ENCODE measurements at places on chromosomes 6 and 20.

DNA sequence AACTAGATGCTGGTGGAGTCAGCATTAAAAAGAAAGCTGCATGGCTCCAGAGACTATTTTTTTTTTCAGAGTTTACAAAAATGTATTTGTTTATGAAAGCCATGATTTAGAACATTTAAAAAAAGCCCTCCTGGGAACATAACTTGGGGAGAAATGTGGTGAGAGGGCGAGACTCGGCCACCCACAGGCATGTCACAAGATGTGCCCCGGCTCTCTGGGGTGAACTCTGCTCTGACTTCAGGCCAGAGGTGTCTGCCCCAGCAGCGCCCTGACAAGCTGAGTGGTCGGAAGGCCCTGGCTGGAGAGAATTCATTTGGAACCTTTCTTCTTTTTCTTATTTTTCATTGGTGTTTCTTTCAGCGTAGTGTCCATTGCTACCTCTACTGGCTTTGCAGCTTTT lies 21.7 kb upstream of the RFPL4B start:
- H3K4me1 ChIP-seq, result no peaks in the 10 kb centered on the region
- H3K4me3 ChIP-seq, result no peak overlapping the region
- no peaks in the 10 kb centered on the region for H3K36me3 ChIP-seq
- H3K27ac ChIP-seq, result no peak overlapping the region

- no peak overlapping the region for H3K27ac ChIP-seq
- H3K4me1 ChIP-seq, result no peaks in the 10 kb centered on the region
- no peaks in the 10 kb centered on the region for H3K27me3 ChIP-seq
- no peaks in the 10 kb centered on the region for H3K36me3 ChIP-seq
These were observed 917.9 kb downstream of the KIF16B start for GRCh38 chr20:15655295-15655874.

DNA sequence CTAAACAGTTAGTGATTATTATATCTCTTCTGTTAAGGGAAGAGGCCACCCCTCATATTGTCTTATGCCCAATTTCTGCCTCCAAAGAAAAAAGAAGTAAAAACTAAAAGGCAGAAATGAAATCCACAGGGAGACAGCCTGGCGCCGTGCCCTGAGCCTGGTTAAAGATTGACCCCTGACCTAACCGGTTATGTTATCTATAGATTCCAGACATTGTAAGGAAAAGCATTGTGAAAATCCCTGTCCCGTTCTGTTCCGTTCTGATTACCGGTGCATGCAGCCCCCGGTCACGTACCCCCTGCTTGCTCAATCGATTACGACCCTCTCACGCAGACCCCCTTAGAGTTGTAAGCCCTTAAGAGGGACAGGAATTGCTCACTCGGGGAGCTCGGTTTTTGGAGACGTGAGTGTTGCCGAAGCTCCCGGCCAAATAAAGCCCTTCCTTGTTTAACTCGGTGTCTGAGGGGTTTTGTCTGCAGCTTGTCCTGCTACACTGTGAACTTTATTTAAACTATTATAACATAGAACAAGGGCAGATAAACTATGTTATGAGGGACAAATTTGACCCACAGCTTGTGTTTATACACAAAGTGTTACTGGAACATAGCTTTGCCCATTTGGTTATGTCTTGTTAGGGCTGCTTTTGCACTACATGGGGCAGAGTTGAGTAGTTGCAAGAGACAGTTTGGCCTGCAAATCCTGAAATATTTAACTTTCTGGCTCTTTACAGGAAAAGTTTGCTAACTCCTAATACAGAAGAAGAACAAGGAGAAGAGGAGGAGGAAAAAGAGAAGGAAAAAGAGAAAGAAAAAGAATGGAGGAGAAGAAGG lies 49.6 kb downstream of the CD24 start:
- H3K4me3 ChIP-seq, result peak overlapping the region; percentile 39
- no peak overlapping the region for H3K27ac ChIP-seq
- H3K36me3 ChIP-seq, result no peaks in the 10 kb centered on the region
- no peaks in the 10 kb centered on the region for H3K27me3 ChIP-seq
- H3K4me1 ChIP-seq, result no peaks in the 10 kb centered on the region

GRCh38 chr6:7542874-7543624 lies 1.6 kb downstream of the DSP start:
- H3K4me1 ChIP-seq, result peaks cover 16% of the 10 kb centered on the region
- H3K27me3 ChIP-seq, result no peaks in the 10 kb centered on the region
- peak overlapping the region; percentile 88 for H3K27ac ChIP-seq

DNA sequence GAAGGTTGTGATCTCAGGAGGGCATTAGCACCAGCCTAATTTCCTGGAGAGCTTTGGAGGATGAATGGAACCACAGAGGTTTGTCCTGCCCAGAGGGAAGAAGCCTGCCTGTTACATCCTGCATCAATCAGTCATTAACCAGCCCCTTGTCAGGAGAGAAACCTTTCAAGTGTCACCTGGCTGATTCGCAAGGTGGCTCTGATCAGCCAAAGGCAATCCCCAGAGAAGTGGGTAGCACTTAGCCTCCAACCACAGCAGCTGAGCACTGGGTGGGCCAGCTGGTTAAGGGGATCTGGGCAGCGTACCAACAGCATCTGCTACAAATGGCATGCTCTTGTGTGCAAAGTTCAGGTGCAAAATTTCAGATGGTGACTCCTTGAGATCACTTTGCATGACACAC lies 26.9 kb downstream of the ANKEF1 start:
- H3K27me3 ChIP-seq, result no peaks in the 10 kb centered on the region
- H3K4me3 ChIP-seq, result no peak overlapping the region
- H3K36me3 ChIP-seq, result no peaks in the 10 kb centered on the region
- DNase-seq, result no peak

GRCh38 chr6:65229825-65230224 lies 477.2 kb downstream of the EYS start:
- no peak overlapping the region for H3K27ac ChIP-seq
- no peak for DNase-seq
- H3K4me1 ChIP-seq, result no peaks in the 10 kb centered on the region
- no peak overlapping the region for H3K4me3 ChIP-seq
- no peaks in the 10 kb centered on the region for H3K27me3 ChIP-seq

GRCh38 chr6:26122402-26122792 lies 35.2 kb downstream of the HFE start:
- no peak for DNase-seq
- H3K36me3 ChIP-seq, result no peaks in the 10 kb centered on the region
- H3K27ac ChIP-seq, result peak overlapping the region; percentile 96
- H3K4me3 ChIP-seq, result peak overlapping the region; percentile 74
- H3K27me3 ChIP-seq, result no peaks in the 10 kb centered on the region
- peaks cover 5% of the 10 kb centered on the region for H3K4me1 ChIP-seq

- H3K27ac ChIP-seq, result no peak overlapping the region
- H3K36me3 ChIP-seq, result no peaks in the 10 kb centered on the region
- no peak overlapping the region for H3K4me3 ChIP-seq
- DNase-seq, result no peak
- no peaks in the 10 kb centered on the region for H3K4me1 ChIP-seq
These were observed 116.6 kb downstream of the DLL1 start for GRCh38 chr6:170174124-170174770.

GRCh38 chr20:37693635-37694626 lies at the start of gene CTNNBL1:
Gene CTNNBL1 (plus strand): TSS chr20:37694030. CDS start chr20:37694123, 93 bp downstream.
- no peaks in the 10 kb centered on the region for H3K4me1 ChIP-seq
- no peaks in the 10 kb centered on the region for H3K27me3 ChIP-seq
- no peaks in the 10 kb centered on the region for H3K36me3 ChIP-seq
- peak within 1 kb of the TSS; percentile 5 for H3K27ac ChIP-seq
- peak; percentile 99 for DNase-seq

GRCh38 chr20:64146301-64146935 lies 17.8 kb upstream of the MYT1 start:
- H3K4me3 ChIP-seq, result no peak overlapping the region
- no peaks in the 10 kb centered on the region for H3K27me3 ChIP-seq

GRCh38 chr6:105794870-105795269 lies 291.3 kb upstream of the PRDM1 start:
- H3K27me3 ChIP-seq, result no peaks in the 10 kb centered on the region
- no peaks in the 10 kb centered on the region for H3K36me3 ChIP-seq
- DNase-seq, result no peak
- no peak overlapping the region for H3K4me3 ChIP-seq
- H3K4me1 ChIP-seq, result no peaks in the 10 kb centered on the region
- no peak overlapping the region for H3K27ac ChIP-seq

- H3K4me3 ChIP-seq, result no peak overlapping the region
- H3K27ac ChIP-seq, result no peak overlapping the region
- H3K4me1 ChIP-seq, result no peaks in the 10 kb centered on the region
- DNase-seq, result no peak
- no peaks in the 10 kb centered on the region for H3K36me3 ChIP-seq
These were observed 70.6 kb upstream of the DEFB112 start for GRCh38 chr6:50120300-50120699.

DNA sequence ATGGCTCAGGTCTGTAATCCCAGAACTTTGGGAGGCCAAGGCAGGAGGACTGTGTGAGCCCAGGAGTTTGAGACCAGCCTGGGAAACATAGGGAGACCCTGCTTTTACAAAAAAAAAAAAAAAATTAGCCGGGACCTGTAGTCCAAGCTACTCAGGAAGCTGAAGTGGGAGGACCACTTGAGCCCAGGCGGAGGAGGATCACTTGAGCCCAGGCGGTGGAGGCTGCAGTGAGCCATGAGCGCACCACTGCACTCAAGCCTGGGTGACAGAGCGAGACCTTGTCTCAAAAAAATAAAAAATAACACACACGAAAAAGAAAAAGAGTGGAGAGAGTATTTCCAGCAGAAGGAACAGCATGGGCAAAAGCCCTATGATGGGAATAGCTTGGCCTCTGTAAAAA lies 2.0 kb downstream of the TTLL9 start:
- no peaks in the 10 kb centered on the region for H3K27me3 ChIP-seq
- no peaks in the 10 kb centered on the region for H3K36me3 ChIP-seq
- no peak overlapping the region for H3K27ac ChIP-seq
- peaks cover 4% of the 10 kb centered on the region for H3K4me1 ChIP-seq
- DNase-seq, result no peak

DNA sequence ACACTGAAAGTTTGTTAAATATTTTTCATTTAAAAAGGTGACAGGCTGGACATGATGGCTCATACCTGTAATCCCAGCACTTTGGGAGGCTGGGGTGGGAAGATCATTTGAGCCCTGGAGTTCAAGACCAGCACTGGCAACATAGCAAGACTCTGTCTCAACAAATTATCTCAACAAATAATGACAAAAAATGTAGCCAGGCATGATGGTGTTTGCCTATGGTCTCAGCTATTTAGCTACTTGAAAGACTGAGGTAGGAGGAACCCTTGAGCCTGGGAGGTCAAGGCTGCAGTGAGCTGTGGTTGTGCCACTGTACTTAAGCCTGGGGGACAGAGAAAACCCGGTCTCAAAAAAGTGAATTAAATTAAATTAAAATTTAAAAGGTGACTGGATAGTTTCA lies 56.0 kb upstream of the C6orf118 start:
- DNase-seq, result no peak
- no peaks in the 10 kb centered on the region for H3K27me3 ChIP-seq
- H3K4me1 ChIP-seq, result no peaks in the 10 kb centered on the region
- H3K4me3 ChIP-seq, result no peak overlapping the region

- H3K4me3 ChIP-seq, result no peak overlapping the region
- no peaks in the 10 kb centered on the region for H3K27me3 ChIP-seq
- DNase-seq, result no peak
- H3K27ac ChIP-seq, result no peak overlapping the region
These were observed 37.0 kb upstream of the MYL9 start for GRCh38 chr20:36504295-36504694.

DNA sequence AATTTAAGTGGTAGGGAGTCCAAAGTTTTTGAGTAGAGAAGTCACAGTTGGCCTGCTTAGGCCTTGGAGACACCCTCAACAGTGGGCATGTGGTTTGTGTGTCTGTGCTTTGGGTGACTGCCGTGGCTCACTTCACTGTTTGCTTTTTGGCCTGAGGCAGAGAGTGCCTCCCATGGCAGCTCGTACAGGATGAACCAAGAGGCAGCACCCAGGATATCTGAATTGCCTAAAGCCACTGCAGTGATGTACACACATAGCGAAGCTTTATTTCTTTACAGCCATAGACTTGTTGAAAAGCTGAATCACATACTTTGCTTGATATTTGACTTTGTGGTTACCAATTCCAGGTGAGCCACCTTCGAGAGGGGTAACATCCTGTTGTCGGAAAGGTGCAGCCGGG lies 21.6 kb downstream of the RREB1 start:
- no peak overlapping the region for H3K4me3 ChIP-seq
- H3K36me3 ChIP-seq, result no peaks in the 10 kb centered on the region

DNA sequence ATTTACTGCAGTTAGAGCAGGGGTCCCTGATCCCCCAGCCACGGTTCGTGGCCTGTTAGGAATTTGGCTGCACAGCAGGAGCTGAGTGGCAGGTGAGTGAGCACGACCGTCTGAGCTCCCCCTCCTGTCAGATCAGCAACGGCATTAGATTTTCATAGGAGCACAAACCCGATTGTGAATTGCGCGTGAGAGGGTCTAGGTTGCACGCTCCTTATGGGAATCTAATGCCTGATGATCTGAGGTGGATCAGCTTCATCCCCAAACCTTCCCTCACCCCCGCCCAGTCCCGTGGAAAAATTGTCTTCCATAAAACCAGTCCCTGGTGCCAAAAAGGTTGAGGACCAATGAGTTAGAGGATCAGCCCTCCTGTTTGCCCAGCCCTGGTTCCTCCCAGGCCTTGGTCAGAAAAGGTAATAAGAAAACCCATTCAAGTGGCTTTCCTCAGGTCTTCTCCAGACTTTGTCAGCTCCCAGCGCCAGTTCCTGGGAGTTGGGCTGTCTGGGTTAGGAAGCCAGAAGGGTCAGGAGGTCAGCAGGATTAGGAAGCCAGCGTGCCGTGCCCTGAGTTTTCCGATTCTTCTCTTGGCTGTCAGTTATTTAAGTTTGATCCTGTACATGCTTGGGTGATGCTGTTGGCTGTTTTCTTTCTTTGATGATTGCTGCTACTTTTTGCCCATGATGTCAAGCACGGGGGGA lies 139.9 kb upstream of the PMEPA1 start:
- H3K4me3 ChIP-seq, result no peak overlapping the region
- no peak for DNase-seq
- no peaks in the 10 kb centered on the region for H3K27me3 ChIP-seq
- H3K27ac ChIP-seq, result no peak overlapping the region
- no peaks in the 10 kb centered on the region for H3K36me3 ChIP-seq

DNA sequence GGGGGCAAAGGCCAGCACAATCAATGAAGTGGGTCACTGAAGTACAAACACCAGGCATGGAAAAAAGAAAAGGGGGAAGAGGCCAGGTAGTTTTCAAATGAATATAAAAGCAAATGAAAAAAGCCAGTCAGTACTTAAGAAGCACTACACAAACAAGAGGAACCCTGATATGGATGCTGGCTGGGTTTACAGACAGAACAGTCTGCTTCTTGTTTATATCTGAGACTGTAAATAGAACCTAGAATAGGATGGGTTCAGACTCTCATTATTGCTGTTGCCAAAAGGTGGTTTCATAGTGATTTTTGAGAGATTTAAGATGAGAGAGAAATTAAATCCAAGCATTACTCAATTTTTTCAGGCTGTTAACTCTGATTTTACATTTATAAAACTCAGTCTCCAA lies 24.1 kb downstream of the USP45 start:
- H3K4me3 ChIP-seq, result no peak overlapping the region
- H3K36me3 ChIP-seq, result no peaks in the 10 kb centered on the region
- H3K27me3 ChIP-seq, result no peaks in the 10 kb centered on the region
- no peak for DNase-seq

GRCh38 chr6:16570221-16570553 lies 191.1 kb downstream of the ATXN1 start:
- H3K27ac ChIP-seq, result no peak overlapping the region
- no peaks in the 10 kb centered on the region for H3K27me3 ChIP-seq
- H3K4me1 ChIP-seq, result no peaks in the 10 kb centered on the region
- no peak overlapping the region for H3K4me3 ChIP-seq

- no peaks in the 10 kb centered on the region for H3K36me3 ChIP-seq
- H3K4me1 ChIP-seq, result peaks cover 19% of the 10 kb centered on the region
- peak overlapping the region; percentile 82 for H3K27ac ChIP-seq
- DNase-seq, result no peak
- H3K4me3 ChIP-seq, result no peak overlapping the region
These were observed 83.5 kb upstream of the SLC22A23 start for GRCh38 chr6:3540253-3540820.
